ENCODE measurements at places on chromosomes 3 and 15. TPM values are rescaled to one million over a fixed set of nuclear protein-coding genes. Genes with fewer than 3 reads are reported as not detected.
A peak's percentile ranks its signal among the peaks of the same experiment; 100 is the strongest.

- DNase-seq, result no peak
Observed at GRCh38 chr15:67307156-67307555, 52.6 kb downstream of the IQCH start.

DNA sequence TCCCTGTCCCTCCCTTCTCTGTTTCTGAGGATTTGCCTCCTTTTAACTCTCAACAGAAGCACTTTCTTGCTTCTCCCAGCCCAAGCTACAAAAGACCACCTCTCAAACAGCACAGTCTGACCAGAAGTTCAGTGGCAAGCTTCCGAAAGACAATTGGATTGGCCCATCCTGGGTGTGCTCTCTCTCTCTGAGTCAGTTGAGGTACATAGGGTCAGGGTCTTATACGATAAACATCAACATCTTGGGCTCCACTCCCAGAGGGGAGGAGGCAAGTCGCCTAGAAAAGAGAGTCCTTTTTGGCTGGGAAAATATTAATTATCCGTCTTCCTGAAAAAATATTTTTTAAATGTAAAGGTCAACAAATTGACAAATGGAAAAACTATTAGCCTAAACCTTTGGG is 155.8 kb downstream of the TMCO5A start:
- DNase-seq, result no peak

- no peak for DNase-seq
Observed at GRCh38 chr3:187832202-187832601, 86.9 kb upstream of the BCL6 start.

DNA sequence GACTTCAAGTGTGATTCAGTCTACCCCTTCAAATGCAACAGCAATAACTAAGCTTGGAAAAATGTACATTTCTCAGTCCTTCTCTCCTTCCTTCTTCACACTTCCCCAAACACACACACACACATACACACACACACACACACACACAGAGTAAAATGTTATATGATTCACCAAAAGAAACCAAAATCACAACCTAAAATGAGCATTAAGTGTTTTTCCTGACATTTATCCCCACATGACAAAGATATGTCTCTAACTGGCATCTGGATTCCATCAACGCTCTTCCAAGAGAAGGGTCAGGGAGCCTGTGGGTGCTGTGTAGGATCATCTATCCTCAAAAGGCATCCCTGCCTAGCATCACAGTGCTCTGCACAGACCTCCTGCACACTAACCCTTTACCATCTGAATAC is 21.0 kb downstream of the PDZRN3 start:
- DNase-seq, result no peak

- DNase-seq, result no peak
Observed at GRCh38 chr3:14550181-14550580, 10.0 kb upstream of the GRIP2 start.

DNA sequence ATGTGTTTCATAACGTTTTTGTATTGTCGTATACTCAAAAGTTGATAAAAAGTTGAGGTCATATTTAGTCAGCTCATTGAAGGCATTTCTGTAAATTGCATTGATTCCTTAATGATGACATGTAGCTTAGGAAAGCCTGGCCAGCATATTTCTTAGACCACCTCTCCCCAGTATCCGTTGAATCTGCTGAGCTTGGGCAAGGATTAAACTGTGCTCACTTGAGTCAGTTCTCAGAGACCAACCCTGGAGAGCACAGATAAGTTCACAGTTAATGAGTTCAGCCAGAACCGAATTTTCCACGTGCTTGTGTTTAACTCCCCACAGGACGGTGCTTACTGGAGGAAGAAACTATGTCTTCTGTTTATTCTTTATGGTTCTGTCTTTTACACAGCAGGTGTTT is 132.7 kb downstream of the SLC25A26 start:
- no peak for DNase-seq

DNA sequence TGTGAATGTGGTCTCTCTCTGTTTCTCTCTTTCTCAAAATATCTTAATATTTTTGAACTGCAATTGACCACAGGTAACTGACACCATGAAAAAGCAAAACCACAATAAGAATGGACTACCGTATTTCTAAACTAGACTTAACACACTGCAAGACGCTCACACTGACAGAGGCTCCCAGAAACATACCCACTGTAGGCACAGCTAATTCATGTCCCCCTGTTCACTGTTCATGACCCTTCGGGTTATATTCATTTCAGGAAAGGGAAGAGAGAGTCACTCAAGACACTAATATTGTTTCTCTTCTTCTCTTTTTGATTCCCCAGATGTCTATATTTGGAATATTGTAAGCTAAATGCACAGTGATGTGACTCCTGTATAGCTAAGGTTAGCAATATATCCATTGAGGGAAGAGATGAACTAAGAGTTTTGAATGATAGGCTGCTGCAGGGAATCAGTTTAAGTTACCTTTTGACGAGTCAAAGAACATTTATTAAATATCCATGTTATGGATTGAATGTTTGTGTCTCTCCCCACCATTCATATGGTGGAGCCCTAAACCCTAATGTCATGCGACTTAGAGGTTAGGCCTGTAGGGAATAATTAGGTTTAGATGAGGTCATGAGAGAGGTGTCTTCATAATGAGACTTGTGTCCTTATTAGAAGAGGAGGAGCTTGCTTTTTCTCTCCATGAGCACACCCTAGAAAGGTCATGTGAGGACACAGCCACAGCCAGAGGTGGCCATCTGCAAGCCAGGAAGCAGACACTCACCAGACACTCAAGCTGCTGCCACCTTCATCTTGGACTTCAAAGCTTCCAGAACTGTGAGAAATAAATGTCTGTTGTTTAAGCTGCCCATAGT is 216.6 kb upstream of the GRM7 start:
- no peak for DNase-seq

DNA sequence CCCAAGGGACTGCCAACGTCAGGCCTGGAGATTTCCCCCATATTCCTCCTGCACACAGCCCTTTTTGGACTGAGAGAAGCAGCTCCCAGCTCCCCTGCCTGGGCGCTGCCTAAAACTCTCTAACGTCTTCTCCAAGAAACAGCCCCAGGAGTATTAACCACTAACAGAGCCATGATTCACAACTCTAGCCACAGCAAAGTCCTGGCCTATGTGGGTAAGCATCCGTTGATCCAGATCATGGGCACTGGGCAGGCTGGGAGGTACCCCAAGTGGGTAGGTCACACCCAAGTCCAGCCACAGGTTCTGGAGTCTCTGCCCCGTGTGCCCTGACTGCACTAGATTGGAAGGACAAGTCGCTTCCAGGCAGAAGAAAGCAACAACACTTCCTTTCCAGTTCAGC is 31.9 kb downstream of the NBEAL2 start:
- DNase-seq, result no peak

DNA sequence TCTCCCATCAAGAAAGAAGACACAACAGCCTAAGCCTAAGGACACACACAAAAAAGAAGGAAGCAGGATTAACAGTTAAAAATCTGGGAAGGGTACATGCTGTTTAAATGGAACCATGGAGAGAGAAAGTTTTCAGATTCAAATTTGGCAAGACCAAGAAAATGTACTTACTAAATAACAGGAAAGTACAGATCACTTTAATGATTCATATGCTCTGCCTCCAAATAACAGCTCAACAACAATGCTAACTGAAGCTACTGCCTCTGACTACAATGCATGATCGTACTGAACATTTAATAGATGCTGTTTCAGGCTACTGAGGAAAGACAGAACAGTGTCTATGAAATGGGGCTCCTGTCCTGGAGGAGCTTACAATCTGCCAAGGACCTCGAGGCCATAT is 8.4 kb upstream of the NMB start:
- no peak for DNase-seq

- DNase-seq, result no peak
Observed at GRCh38 chr3:130582457-130583153, 65.6 kb downstream of the COL6A6 start.

DNA sequence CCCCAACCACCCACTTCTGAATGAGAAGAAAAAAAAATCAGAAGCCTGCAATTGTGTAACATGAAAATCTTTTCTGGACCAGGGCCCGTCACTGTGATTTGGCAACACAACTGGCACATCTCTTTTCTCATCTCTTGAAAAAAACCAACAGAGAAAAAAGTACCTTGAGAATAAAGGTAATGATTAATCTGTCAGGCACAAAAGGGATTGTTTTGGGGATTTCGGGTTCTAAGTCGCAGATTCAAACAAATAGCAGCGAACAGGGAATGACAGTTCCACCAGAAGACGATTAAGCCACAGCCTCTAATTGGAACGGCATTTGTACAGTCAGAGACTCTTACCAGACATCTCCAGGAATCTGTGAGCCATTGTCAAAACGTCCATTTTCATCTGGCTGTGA is at the start of gene AQP9:
TSS of gene AQP9 (plus strand) at position 276 of the 400 bp plus-strand sequence. CDS start 185 bp downstream, outside the sequence.
- no peak for DNase-seq

DNA sequence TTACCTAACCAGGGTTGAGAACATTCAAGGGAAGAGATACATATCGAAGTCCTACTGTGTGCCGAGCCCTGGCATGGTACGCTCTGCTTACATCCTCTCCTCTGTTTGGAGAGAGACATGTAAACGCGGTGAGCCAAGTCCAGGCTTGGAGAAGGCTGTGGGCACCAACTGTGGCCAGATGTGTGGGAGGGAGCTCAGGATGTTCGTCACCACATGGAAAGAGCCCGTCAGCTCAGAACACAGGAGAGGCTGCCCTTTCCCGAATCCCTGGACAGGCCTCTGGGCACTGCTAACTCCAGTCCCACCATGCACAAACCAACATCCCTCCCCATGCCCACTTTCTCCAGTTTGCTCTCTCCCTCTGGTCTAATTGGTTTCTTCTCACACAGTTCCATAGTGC is 43.0 kb downstream of the MESD start:
- DNase-seq, result no peak

DNA sequence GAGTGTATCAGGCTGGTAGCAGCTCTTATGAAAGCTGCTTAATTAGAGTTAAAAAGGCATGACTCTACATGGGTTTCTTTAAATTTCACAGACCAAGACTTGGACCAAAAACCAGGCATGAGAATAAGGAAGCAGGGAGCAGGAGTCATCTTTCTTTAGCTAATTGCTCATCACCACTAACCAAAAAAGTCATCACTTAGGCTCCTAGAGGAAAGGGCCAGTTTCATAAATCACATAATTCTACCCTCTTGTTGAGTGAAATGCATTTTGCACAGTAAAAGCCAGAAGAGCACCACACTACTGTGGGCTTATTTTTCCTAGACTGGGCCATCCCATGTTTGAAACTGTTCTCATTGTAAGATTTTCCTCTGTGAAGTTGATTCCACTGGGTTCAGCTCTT is 175.6 kb downstream of the GREM1 start:
- DNase-seq, result no peak

DNA sequence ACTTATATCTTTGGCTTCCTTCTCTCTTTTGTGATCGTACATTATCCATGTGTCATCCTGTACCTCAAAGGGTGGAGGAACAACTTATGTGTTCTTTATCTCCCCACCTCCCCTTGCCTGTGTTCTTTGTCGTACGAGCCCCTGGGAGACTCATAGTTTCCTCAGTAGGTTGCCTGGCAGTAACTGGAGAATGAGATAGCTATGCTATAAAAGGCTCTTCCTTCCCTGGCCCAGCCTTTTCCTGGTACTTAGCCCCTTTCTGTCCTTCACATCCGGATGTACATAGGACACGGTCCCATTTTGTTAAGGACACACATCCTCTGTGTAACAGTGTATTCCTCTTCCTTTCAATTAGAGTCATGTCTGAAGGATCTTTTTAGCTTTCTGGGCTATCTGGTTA is 32.1 kb downstream of the PLCL2 start:
- no peak for DNase-seq

GRCh38 chr3:48429960-48430707 is at the start of gene PLXNB1:
TSS of gene PLXNB1 (minus strand) at chr3:48430086. CDS start at chr3:48424611, 5,475 bp downstream.
- no peak for DNase-seq

GRCh38 chr15:100723315-100723801 is 121.0 kb downstream of the ASB7 start:
- no peak for DNase-seq

- no peak for DNase-seq
Observed at GRCh38 chr3:38613426-38613825, 36.1 kb downstream of the SCN5A start.

- peak; percentile 27 for DNase-seq
Observed at GRCh38 chr3:173932624-173933023, 535.1 kb downstream of the NLGN1 start.

DNA sequence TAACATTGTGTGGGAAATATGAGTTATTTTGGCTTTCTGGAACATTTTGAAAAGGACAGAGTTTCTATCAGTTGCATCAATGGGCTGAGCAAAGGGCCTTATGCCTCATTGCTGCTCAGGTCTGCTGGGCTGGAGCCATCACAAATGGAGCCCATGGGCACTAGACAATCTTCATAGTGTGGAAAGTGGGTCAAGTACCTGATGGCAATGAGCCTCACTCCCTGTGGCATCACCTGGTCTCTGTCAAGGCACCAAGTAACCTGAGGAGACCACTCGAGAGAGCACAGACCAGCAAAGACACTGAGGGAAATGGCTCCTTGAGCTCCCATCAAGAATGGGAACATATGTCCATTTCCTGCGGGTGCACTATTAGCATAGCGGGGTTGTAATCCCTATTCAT is 96.7 kb upstream of the PPP2R3A start:
- DNase-seq, result no peak

- DNase-seq, result no peak
Observed at GRCh38 chr3:183131735-183132134, 30.8 kb downstream of the LAMP3 start.

DNA sequence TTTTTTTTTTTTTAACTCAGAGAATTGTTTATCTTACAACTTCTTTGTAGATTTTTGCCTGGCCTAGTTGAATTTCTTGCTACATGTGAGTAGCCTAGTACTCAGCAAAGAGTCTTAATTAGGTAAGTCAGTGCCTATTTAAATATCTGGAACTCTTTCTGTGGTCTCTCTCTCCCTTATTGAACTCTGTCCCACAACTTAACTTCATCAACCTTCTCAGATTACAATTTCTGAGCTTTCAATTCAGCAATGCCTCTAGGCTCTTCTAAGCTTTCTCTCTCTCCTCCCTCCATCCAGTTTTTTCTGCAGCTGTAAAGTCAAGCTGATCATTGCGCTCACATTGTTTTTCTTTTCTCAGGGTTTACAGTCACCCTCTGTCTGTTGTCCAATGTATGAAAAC is 517.6 kb upstream of the ROBO1 start:
- no peak for DNase-seq

- no peak for DNase-seq
Observed at GRCh38 chr15:66413579-66413978, 26.9 kb downstream of the MAP2K1 start.

Gene SLC28A1
- polyA plus RNA-seq, result not detected

Gene PODXL2
- 2.6 TPM for polyA plus RNA-seq

Gene IGSF11
- 0.05 TPM for polyA plus RNA-seq

Gene DUOXA2
- polyA plus RNA-seq, result not detected

Gene GOLGA8T
- polyA plus RNA-seq, result not detected

Gene PAQR9
- polyA plus RNA-seq, result not detected

Gene IQCF5
- polyA plus RNA-seq, result not detected

Gene ZBED2
- not detected for polyA plus RNA-seq

Gene GOLGA8S
- 0.01 TPM for polyA plus RNA-seq

Gene MYL3
- polyA plus RNA-seq, result 1.0 TPM

Gene ALPK3
- 0.06 TPM for polyA plus RNA-seq

Gene SLC38A3
- polyA plus RNA-seq, result 0.17 TPM

Gene TRIM42
- not detected for polyA plus RNA-seq

Gene SI
- polyA plus RNA-seq, result not detected

Gene EPHA3
- 0.12 TPM for polyA plus RNA-seq

Gene MGLL
- polyA plus RNA-seq, result 108 TPM

All from BJ (cell line).